Mucosa of descending colon (tissue), 3 donors: ENCODE measurements at places on chromosomes 2 and 18. TPM values are rescaled to one million over a fixed set of nuclear protein-coding genes. Genes with fewer than 3 reads are reported as not detected.
A peak's percentile ranks its signal among the peaks of the same experiment; 100 is the strongest.

GRCh38 chr2:150391779-150392178, 95.7 kb downstream of the RND3 start:
- DNase-seq = no peak

DNA sequence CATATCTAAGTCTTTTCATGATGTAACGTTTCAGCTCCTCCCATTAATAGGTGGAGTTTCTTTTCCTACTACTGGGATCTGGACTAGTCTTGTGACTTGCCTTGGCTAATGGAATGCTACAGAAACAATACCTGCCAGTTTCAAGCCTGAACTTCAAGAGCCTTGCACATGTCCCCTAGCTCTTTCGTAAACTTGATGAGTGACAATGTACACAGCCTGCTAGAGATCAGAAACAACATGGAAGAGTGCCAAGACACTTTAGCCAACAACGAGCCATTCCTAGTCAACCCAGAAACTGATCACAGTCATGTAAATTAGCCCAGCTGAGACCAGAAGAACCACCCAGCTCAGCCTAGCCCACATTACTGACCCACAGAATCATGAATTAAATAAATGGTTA, 24.8 kb upstream of the STK39 start:
- DNase-seq = no peak

MYO3B gene
- total RNA-seq = 0.39 TPM

DNA sequence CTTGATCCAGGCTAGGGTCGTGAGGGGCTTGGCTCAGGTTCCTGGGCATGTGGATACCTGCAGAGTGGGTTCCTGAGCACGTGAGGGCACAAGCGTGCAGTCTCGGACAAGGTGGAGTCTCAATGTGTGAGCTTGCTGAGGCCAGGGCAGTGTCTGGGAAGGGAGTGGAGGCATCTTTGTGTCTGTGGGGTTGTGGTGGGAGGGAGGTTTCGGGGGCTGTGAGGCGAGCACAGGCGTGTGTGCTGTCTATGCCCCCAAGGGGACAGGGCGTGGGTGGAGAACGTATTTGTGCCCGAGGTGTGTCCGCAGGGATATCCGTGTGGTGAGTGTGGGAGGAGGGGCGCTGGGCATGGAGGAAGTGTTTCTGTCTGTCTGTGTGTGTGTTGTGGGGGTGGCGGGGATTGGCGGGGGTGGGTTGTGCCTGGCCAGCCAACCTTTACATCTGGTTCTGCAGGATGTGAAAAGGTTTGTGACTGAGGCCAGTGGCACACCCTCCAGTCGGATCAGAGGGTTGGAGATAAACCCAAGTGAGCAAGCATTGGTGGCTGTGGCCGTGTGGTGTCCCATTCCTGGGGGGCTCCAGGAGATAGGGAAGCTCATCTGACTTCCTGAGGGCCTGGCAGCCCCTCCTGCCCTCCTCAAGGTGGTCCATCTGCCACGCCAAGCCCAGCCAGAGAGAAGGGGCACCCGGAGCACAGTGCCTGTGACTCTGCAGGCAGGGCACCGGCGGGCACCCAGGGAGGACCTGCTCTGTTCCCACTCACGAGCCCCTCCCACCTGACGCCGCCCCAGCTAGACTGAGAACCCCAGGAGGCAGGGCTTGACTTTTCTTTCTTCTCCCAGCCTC, 57.1 kb downstream of the ZFP36L2 start:
- peak; percentile 91 for DNase-seq
